Midbrain (tissue), 1 donor: ENCODE measurements at places on chromosomes 7 and 10.

DNA sequence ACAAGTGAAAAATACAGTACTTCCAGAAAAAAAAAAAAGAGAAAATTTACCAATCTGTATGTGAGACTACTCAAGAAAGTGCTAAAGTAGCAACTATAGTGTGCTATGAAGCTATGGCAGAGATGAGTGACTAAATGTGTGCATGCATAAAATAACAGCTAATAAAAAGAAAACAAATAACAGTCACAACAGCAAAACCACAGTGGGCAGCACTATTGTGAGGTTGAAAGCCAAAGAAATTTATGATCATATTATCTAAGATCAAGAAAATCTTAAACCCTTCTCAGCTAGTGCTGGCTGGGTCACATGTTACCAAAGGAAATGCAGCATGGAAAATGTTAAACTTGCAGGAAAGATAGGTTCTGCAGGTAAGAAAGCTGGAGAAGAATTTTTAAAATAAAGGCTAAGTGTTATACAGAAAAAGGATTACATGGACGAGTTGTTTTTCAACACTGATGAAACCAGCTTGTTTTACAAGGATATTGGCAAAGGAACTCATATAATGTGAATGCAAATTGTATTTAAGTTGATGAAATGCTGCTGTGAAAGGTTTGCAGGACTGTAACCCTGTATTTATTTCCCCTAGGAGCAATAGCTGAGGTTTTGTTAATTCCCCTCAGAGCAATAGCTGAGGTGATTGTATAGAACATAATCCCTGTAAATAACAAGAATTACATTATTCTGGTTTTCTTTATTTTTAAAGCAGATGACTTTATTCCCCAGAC, 15.6 kb upstream of the OR2A5 start:
- DNase-seq: no peak

GRCh38 chr10:122102869-122103525, 114.0 kb downstream of the TACC2 start:
- DNase-seq: no peak

- DNase-seq: no peak
These were observed 111.3 kb downstream of the HECTD2 start for GRCh38 chr10:91521439-91521838.

GRCh38 chr10:72466018-72466417, 111.3 kb upstream of the DNAJB12 start:
- peak; percentile 3 for DNase-seq

GRCh38 chr10:100683545-100684300, 61.7 kb upstream of the PAX2 start:
- DNase-seq: no peak

- DNase-seq: no peak
These were observed 353.4 kb upstream of the FZD8 start for GRCh38 chr10:35995485-35995884.

- DNase-seq: no peak
These were observed 496.6 kb downstream of the INHBA start for GRCh38 chr7:41206267-41206666.

DNA sequence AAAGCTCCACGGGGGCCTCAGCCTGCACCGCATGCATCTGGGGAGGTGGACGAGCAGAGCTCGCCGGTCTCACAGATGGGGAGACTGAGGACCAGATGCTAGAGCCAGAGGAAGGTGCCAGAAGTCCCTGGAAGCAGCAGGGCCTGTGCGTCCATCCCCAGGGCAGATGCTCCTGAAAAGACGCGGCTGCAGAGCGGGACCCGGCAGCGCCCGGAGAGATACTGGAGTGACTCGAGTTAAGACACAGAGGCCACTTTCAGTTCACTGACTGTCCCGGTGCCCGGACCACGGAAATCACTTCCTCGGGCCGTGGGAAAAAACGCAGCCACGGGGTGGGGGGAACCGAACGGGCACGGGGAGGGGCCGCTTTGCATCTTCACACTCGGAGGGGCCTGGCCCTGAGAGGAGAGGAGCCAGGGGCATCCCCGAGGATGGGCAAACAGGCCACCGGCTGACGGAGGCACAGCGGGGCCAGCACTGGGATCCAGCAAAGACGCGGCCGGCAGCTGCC, 85.4 kb downstream of the FOXL3 start:
- DNase-seq: no peak

GRCh38 chr10:102517553-102517952, 13.8 kb downstream of the SUFU start:
- no peak for DNase-seq

- no peak for DNase-seq
These were observed 629.3 kb upstream of the NRP1 start for GRCh38 chr10:33963729-33964128.
